Nephron progenitor cell (in vitro differentiated cells): ENCODE measurements at places on chromosomes 3 and 15.

- no peak for DNase-seq
Observed at GRCh38 chr15:26724381-26725150, 48.3 kb downstream of the GABRB3 start.

DNA sequence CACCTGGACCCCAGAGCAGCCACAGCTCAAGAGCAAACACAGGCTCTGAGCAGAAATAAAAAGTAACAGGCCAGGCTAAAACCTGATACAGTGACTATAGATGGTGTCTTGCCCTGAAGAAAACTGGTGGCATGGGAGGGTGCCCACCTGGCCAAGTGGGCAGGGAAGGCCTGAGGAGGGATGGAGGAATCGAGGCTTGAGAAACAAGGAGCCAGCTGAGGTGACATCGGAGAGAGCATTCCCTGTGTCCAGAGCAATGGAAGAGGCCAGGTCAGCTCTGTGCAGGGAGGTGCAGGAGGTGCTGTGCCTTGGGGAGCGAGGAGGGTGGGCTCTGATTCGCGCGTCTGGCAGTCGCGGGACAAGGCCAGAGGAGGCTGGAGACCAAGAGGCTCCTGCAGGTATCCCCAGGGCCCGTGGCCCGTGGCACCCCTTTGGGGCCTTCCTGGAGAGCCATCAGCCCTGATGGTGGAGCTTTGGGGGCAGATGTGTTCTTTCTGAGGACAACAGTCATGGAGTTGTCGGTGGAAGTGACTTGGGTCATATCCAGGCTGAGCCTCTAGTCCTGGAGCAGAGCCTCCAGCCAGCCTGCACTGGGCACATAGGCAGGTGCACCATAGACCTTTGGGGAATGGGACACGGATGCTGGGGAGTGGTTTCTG is 56.1 kb downstream of the PLXNA1 start:
- no peak for DNase-seq

- DNase-seq = no peak
Observed at GRCh38 chr3:101144105-101144504, 150.9 kb upstream of the ABI3BP start.

DNA sequence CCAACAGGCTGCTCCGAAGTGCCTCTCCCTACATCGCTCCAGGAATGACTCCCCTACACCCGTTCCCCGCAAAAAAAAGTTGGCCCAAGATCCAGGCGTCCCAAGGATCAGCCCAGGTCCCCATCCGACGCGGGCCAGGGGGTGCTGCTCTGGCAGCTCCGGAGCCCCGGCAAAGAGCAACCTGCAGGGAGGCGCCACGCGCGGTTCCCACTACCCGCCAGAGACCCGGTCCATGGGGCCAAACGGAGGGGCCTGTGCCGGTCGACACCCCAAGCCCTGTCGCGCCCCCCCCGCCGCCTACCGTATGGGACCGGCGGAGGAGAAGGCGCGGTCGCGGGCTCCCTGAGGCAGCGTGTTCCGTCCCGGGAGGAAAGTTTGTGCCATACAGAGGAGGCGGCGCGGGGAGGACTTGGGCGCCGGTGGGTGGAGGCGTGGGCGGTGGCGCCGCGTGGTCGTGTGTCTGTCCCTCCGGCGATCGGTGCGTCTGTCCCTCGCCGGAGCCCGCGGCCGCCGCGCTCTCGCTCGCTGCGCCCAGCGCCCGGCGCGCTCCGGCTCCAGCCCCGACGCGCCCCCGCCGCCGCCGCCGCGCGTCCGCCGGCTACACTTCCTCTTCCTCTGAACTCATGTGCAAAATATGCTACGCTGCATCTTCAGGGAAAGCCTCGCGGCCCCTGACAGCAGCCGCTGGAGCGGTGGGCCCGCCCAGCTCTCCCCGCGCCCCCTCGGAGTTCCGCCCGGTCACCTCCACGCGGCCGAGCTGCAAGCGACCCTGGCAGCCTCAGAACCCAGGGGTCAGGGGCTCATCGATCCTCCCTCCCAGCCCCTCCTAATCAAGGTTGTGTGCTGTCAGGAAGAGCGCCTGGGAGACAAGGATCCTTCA is at the start of gene RFTN1:
RFTN1 (minus strand) TSS at position 559 of the 880 bp plus-strand sequence. CDS start 19,830 bp downstream, outside the sequence.
- DNase-seq = peak; percentile 60

GRCh38 chr15:84143753-84144314 is 91.7 kb upstream of the GOLGA6L4 start:
- DNase-seq = no peak

DNA sequence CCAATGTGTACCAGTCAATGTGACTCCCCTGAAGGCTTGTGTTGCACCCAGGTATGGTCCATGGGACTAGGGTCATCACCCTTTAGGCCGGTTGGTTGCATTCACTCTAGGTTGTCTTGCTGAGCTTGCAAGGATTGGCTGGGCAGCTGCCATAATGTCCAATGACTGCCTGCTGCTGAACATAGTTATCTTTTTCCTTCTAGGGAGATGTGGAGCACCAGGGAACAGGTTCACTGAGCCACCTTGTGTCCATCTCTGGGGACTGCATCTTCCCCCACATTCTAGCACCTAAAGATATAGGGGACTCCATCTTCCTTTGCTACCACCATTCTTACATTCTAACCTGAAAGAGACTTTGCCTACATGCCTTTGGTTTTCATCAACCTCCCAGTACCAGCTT is 580.4 kb upstream of the TBL1XR1 start:
- peak; percentile 20 for DNase-seq

DNA sequence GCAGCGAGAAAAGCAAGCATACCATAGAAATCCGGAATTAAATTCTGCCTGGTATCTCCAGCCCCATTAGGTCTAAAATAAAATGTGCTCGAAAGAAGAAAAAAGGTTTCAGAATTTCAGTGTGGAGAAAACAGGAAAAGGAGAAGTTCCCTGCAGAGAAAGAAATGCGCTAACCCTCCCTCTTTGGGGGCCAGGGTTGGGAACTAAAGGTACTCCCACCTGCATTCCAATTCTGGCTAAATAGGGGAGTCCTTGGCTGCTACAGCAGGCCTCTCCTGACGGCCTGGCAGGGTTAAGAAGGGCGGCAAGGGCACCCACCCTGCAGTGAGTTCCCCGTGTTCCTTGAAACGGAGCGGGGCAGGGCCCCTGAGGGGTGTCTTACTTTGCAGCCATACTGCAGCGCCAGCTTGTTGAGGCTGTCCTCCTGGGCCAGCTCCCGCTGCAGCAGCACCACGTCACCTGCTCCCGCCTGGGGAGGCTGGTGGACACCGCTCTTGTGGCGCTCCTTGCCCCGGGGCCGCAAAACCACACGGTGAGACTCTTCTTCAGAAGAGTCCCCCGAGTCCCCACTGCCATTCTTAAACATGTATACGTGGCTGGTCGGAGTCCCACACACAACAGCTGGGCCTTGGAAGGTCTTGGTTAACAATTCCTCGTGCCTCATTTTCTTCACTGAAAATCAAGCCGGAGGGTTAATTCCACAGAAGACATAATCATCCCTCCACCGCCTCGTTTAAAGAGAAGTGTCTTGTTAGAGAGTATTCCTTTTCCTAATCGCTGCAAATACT is 1.7 kb downstream of the LYSMD4 start:
- peak; percentile 28 for DNase-seq
